ENCODE measurements at places on chromosomes 1 and 21.

GRCh38 chr1:34684266-34684665 lies 70.6 kb upstream of the GJB5 start:
- no peak for DNase-seq

GRCh38 chr1:29379443-29380073 lies 143.2 kb downstream of the PTPRU start:
- DNase-seq = no peak

GRCh38 chr1:110184446-110184845 lies 25.7 kb upstream of the KCNC4 start:
- DNase-seq = no peak

DNA sequence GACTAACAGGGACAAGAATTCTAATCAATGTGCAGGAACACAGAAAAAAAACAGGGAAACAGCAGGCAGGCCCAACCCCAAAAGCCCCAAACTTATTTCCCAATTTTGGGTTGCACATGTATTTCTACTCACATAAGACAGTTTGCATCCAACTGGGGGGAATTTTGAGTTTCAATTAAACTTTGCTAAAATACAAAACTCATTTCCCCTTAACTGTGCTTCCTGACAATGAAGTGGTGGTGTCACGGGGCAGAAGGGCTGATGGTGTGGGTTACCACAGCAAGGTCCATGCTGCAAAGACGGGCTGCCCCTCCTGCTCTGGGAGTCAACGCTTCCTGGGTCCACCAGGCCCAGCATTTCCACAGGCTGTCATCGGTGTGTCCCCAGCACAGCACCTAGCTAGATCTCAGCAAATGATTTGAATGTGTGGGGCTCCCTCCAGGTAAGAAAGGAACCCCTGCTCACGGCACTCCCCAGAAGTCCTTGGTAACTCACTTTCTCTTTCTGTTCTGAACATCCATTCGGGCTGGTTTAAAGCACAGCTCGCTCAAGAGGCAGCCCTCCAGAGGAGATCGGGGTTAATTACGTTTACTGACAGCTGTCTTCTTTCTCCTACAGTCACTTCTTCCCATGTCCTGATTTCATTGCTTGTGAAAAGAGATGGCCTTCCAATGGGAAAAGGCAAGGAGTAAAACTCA lies 27.4 kb downstream of the HIVEP3 start:
- DNase-seq = peak; percentile 29

DNA sequence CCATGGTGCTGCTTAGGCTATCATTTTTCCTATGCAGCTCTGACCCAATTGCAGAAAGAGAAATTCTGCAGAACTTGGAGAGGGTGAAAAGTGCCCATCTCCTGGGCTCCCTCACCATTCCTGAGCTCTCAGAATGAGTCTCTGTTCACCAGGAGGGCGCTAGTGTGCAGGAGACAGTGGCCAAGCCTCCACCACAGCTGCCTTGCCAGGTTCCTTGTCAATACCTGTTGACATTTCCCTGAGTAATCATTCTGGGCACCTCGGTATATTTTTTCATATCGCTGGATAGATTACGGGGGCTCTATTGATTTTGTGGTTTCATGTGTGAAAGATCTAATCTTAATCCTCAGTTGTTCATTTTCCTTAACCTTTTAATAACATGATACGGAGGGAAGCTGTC lies 13.0 kb upstream of the C8B start:
- no peak for DNase-seq

GRCh38 chr1:65924471-65924870 lies 131.8 kb downstream of the PDE4B start:
- peak; percentile 72 for DNase-seq

DNA sequence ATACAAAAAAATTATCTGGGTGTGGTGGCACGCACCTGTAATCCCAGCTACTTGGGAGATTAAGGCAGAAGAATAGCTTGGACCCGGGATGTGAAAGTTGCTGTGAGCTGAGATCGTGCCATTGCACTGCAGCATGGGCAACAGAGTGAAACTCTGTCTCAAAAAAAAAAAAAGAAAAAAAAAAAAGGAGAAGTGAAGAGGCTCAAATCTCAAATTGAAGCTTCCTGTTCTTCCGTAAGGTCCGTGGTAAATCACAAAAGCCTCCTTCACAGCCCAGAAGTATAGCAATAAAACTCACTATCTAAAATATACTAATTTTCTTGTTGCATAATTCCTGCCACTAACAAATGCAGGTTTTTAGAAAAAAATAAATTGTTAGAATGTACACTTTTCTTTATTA lies 498.2 kb upstream of the BRINP3 start:
- DNase-seq = no peak

GRCh38 chr1:19341201-19342061 lies 29.3 kb downstream of the SLC66A1 start:
- DNase-seq = peak; percentile 92

All from AG20443 (cell line).